Body of pancreas (tissue), 4 donors: ENCODE measurements at places on chromosomes 13 and 19.
A peak's percentile ranks its signal among the peaks of the same experiment; 100 is the strongest.

DNA sequence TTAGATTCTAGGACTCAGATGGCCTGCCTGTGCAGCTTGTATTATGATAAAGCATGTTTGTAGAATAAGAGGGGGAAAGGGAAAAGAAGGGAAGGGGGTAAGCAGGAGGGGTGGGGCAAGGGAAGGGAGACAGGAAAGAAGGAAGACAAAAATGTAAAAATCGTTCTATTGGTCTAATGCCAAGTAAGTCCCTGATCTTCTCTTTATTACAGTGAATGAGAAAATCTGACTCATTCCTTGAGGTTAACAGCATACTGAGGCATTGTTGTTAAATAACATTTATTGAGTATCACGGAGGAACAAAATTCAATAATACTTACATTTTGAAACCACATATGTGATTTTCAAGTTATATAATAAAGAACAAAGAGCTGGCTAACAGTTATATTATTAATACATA is 1534.7 kb downstream of the OLFM4 start:
- no peak overlapping the region for H3K4me3 ChIP-seq
- H3K27me3 ChIP-seq: no peaks in the 10 kb centered on the region
- H3K27ac ChIP-seq: no peak overlapping the region
- H3K36me3 ChIP-seq: no peaks in the 10 kb centered on the region

- H3K27ac ChIP-seq: peak overlapping the region; percentile 80
- no peaks in the 10 kb centered on the region for H3K27me3 ChIP-seq
- H3K36me3 ChIP-seq: no peaks in the 10 kb centered on the region
- DNase-seq: peak; percentile 86
- peaks cover 67% of the 10 kb centered on the region for H3K4me1 ChIP-seq
Measured at GRCh38 chr19:55676383-55676782, 1.4 kb downstream of the EPN1 start.

DNA sequence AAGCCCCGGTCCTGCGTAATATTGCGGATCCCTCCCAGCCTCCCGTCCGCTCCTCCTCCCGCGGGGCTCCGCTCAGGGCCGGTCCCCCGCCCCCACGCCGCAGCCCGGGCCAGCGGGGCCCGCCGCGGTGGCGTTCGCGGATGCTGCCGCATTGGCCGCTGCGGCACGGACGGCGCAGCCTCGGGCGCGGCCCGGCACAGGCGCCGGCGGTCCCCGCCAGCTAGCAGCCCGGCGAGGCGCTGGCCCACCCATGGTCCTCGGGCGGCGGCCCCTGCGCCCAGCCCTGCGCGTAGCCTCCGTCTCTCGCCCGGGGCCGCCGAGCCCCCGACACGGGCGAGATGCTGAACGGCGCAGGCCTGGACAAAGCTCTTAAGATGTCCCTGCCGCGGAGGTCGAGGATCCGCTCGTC is at the start of gene ATP8A2:
TSS of gene ATP8A2 (plus strand) at position 100 of the 409 bp plus-strand sequence. CDS start at position 339, 239 bp downstream.
- H3K4me3 ChIP-seq: no peak within 1 kb of the TSS
- peaks cover 5% of the 10 kb centered on the region for H3K27me3 ChIP-seq
- DNase-seq: no peak

DNA sequence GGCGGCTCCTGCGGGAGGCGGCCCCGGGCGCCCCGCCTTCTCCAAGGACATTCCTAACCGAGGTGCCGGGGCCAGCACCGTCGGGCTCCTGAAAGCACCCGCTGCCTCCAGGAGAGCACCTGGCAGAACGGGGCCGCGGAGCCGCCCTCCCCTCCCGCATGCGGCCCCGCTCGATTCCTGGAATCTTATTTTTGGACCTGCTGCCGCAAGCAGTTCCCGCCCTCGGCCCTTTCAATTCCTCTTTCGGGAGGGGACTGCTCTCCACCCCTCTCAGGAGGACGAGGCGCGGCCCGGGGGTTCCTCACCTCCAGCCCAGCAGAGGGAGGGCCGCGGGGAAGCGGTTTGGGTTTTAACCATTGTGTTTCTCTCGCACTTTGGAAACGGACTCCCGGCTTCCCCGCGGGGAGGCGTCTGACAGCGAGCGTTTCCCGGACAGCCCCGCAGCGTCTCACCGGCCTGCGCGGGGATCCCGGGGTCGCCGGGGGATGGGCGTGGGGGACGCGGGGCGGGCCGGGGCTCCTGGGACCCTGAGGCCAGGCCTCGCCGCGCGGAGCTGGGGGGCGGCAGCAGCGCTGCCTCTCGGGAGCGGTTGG is 849 bp downstream of the GAS6 start:
- peaks cover 43% of the 10 kb centered on the region for H3K4me1 ChIP-seq
- peak overlapping the region; percentile 24 for H3K4me3 ChIP-seq
- DNase-seq: peak; percentile 65
- peak overlapping the region; percentile 91 for H3K27ac ChIP-seq
- no peaks in the 10 kb centered on the region for H3K36me3 ChIP-seq

GRCh38 chr13:108728370-108728769 is 99.0 kb downstream of the MYO16 start:
- H3K4me3 ChIP-seq: no peak overlapping the region
- no peaks in the 10 kb centered on the region for H3K4me1 ChIP-seq
- H3K36me3 ChIP-seq: no peaks in the 10 kb centered on the region
- no peak overlapping the region for H3K27ac ChIP-seq

DNA sequence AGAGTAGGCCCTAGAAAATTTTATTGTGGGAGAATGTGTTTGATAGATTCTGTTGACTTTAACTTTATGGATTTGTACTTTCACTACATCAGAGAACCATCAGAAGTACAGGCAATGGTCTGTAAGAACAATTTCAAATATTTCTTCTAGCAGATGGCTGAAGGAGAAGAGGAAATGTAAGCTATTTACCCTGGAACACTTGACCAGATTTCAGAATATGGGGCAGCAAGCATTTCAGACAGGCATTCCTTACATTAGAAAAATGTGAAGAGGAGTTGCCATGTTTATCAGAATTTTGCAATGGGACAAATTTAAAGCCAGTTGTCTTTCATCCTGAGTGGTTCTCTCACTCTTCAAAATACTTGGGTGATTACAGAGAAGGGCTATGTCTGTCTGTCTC is 7.5 kb downstream of the FRY start:
- DNase-seq: no peak
- no peak overlapping the region for H3K4me3 ChIP-seq
- H3K36me3 ChIP-seq: no peaks in the 10 kb centered on the region
- H3K4me1 ChIP-seq: peaks cover 75% of the 10 kb centered on the region

- H3K36me3 ChIP-seq: no peaks in the 10 kb centered on the region
- DNase-seq: no peak
- no peaks in the 10 kb centered on the region for H3K4me1 ChIP-seq
- H3K27me3 ChIP-seq: no peaks in the 10 kb centered on the region
- no peak overlapping the region for H3K27ac ChIP-seq
Measured at GRCh38 chr13:86810361-86810760, 860.8 kb upstream of the SLITRK5 start.

GRCh38 chr13:96963786-96964475 is 30.3 kb downstream of the OXGR1 start:
- H3K36me3 ChIP-seq: no peaks in the 10 kb centered on the region
- H3K27me3 ChIP-seq: no peaks in the 10 kb centered on the region

- no peaks in the 10 kb centered on the region for H3K27me3 ChIP-seq
- DNase-seq: peak; percentile 71
- no peaks in the 10 kb centered on the region for H3K36me3 ChIP-seq
Measured at GRCh38 chr19:32976223-32976805, 4.3 kb downstream of the FAAP24 start.

DNA sequence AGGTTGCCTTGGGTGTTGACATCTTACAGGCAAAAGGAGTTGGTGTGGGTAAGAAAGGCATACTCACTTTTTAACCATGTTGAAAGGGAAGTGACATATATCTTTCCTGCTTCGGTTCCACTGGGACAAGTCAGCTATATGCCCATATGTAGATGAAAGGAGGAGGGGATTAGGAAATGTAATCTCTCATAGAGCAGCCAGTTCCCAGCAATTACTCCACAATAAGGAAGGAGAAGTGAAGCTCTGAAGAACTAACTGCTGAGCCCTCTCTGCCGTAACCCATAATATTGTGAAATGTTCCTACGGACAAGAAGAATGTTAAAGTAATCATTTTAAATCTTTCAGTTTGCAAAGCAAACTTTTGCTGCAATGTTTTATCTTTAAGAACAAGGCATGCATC is 82.2 kb downstream of the EDNRB start:
- no peak overlapping the region for H3K27ac ChIP-seq
- no peaks in the 10 kb centered on the region for H3K27me3 ChIP-seq
- H3K4me3 ChIP-seq: no peak overlapping the region
- DNase-seq: peak; percentile 43

DNA sequence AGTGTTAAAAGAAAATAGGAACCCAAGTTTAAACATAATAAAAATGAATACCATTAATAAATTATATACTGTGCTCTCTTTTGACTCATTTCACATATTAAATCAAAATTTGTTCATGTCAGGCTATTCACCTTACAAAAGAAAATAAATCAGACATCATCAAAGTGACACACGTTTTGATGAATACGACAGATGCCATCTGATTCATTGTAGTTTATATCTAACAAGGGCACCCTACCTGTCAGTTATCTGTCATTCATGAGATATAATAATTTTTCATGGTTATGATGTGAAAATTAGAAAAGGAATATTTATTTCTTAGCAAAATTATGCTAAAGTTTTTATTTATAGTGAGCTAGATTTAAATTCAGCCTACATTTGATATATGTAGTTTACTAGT is 188.1 kb upstream of the PCDH17 start:
- H3K27ac ChIP-seq: no peak overlapping the region
- H3K4me3 ChIP-seq: no peak overlapping the region
- no peaks in the 10 kb centered on the region for H3K27me3 ChIP-seq
- DNase-seq: no peak
- H3K4me1 ChIP-seq: no peaks in the 10 kb centered on the region
- no peaks in the 10 kb centered on the region for H3K36me3 ChIP-seq

- no peaks in the 10 kb centered on the region for H3K4me1 ChIP-seq
- no peaks in the 10 kb centered on the region for H3K36me3 ChIP-seq
- no peaks in the 10 kb centered on the region for H3K27me3 ChIP-seq
- no peak for DNase-seq
Measured at GRCh38 chr19:39858541-39858940, 12.4 kb upstream of the FBL start.

GRCh38 chr13:112977525-112977924 is 8.5 kb downstream of the MCF2L start:
- DNase-seq: no peak
- no peaks in the 10 kb centered on the region for H3K36me3 ChIP-seq
- H3K4me3 ChIP-seq: no peak overlapping the region
- no peak overlapping the region for H3K27ac ChIP-seq

GRCh38 chr13:78147905-78148304 is 229.3 kb upstream of the EDNRB start:
- H3K4me3 ChIP-seq: no peak overlapping the region
- H3K27me3 ChIP-seq: no peaks in the 10 kb centered on the region
- H3K36me3 ChIP-seq: no peaks in the 10 kb centered on the region

GRCh38 chr19:47107202-47107952 is 6.2 kb downstream of the ZC3H4 start:
- H3K4me1 ChIP-seq: peaks cover 42% of the 10 kb centered on the region
- no peak overlapping the region for H3K4me3 ChIP-seq
- H3K27ac ChIP-seq: peak overlapping the region; percentile 60

DNA sequence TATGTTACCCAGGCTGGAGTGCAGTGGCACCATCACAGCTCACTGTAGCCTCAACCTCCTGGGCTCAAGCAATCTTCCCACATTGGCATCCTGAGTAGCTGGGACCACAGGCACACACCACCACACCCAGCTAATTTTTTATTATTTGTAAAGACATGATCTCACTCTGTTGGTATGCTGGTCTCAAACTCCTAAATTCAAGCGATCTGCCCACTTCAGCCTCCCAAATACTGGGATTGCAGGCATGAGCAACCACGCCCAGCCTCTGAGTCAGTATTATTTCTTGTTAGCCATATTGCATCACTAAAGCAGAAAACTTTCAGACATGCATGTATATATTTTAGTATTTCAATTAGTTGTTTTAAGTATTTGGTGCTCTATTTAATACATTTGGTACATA is 376.4 kb downstream of the GPC6 start:
- H3K36me3 ChIP-seq: no peaks in the 10 kb centered on the region
- DNase-seq: no peak
- H3K4me3 ChIP-seq: no peak overlapping the region

- DNase-seq: peak; percentile 26
- peak within 1 kb of the TSS; percentile 56 for H3K27ac ChIP-seq
- H3K4me3 ChIP-seq: no peak within 1 kb of the TSS
- H3K36me3 ChIP-seq: no peaks in the 10 kb centered on the region
Measured at GRCh38 chr19:41218615-41219507, at the start of gene AXL. TSS of gene AXL (plus strand) at chr19:41219223. CDS start at chr19:41219393, 170 bp downstream.

DNA sequence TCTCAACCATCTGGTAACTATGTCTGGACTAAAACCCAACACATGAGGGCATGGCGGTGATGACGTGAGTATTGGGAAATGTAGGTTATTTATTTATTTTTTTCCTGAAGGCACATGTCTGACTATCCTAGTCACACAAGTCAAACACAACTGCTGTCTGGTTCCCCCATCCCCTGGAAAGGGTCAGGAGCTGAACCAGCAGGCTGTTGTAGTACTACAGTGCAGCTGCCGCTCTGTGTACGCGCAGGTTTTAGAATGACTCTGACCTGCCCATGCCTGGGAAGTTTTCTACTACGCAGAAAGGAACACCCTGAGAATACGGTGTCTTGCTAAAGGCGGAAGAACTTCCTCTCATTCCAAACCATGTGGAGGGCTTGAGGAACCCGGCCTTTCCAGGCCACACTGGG is 1.2 kb downstream of the SLC7A1 start:
- peak; percentile 69 for DNase-seq
- H3K27me3 ChIP-seq: no peaks in the 10 kb centered on the region
- H3K36me3 ChIP-seq: no peaks in the 10 kb centered on the region
- peaks cover 23% of the 10 kb centered on the region for H3K4me1 ChIP-seq

DNA sequence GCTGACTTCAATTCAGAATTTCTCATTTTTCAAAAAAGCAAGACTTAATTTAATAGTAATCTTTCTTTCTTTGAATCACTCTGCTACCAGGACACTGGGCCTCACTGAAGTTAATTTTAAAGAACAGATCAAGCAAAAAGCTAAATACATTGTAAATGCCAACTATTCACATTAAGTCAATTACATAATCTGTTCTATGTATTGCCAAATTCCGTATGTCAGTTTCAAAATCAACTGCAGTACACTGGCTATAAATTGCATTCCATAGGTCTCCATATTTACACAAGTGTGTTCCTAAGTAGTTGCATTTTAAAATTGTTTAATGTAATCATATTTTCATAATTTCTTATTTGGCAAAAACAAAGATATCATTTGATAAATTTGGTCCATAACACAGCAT is 10.1 kb downstream of the FOXO1 start:
- DNase-seq: no peak
- no peaks in the 10 kb centered on the region for H3K27me3 ChIP-seq
- H3K4me1 ChIP-seq: peaks cover 73% of the 10 kb centered on the region
- H3K36me3 ChIP-seq: no peaks in the 10 kb centered on the region
- H3K27ac ChIP-seq: no peak overlapping the region
- H3K4me3 ChIP-seq: no peak overlapping the region
